ENCODE measurements at places on chromosomes 3 and 15. TPM values are rescaled to one million over a fixed set of nuclear protein-coding genes. Genes with fewer than 3 reads are reported as not detected.

CRYGS gene
- 0.48 TPM for total RNA-seq

SUSD5 gene
- total RNA-seq = under 0.01 TPM

DRD3 gene
- not detected for total RNA-seq

KBTBD8 gene
- 1.4 TPM for total RNA-seq

MAP1A gene
- total RNA-seq = 0.21 TPM

POLG gene
- 120 TPM for total RNA-seq

COX5A gene
- total RNA-seq = 40.0 TPM

ZNF80 gene
- total RNA-seq = not detected

MCF2L2 gene
- total RNA-seq = not detected

ROPN1B gene
- not detected for total RNA-seq

GOLGA6B gene
- not detected for total RNA-seq

ZKSCAN7 gene
- total RNA-seq = 1.3 TPM

Measured in tracheal epithelial cell (primary cell).